ENCODE measurements at places on chromosomes 7 and 10. TPM values are rescaled to one million over a fixed set of nuclear protein-coding genes. Genes with fewer than 3 reads are reported as not detected.

GRCh38 chr7:1569016-1569415 is 816 bp downstream of the PSMG3 start:
- DNase-seq: no peak

DNA sequence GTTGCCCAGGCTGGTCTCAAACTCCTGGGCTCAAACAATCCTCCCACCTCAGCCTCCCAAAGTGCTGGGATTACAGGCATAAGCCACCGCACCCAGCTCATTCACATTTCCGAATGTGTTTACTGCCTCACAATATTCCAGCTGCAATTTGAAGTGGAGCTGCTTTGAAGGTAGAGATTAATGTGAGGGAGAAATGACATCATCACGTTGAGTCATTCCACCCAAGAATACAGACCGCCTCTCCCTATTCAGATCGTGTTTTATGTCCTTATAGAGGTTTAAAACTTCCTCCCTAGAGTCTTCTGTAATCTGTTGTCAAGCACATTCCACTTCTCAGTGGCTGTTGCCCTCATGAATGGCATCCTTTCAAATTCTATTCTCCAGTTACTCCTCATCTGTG is 100.4 kb upstream of the PDGFA start:
- DNase-seq: no peak

DNA sequence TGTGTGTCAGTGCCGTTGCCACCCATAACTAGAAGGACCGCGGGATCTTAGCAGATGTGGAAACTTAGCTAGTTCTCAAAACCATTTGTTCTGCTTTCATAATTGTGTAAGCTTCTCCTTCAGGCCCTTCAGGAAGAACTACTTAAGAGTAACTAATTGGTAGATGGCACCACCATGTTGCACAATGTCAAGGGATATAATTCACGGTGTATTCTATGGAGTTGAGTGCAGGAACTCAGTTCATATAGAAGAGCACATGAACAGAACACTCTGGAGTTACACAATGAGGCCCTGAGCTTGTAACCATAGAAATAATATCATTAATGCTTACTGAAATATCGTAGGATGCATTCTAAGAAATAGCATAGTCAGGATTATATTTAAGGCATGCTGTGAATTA is 126.5 kb upstream of the GAD2 start:
- DNase-seq: no peak

GRCh38 chr10:60399328-60399727 is 9.7 kb upstream of the ANK3 start:
- DNase-seq: no peak

DNA sequence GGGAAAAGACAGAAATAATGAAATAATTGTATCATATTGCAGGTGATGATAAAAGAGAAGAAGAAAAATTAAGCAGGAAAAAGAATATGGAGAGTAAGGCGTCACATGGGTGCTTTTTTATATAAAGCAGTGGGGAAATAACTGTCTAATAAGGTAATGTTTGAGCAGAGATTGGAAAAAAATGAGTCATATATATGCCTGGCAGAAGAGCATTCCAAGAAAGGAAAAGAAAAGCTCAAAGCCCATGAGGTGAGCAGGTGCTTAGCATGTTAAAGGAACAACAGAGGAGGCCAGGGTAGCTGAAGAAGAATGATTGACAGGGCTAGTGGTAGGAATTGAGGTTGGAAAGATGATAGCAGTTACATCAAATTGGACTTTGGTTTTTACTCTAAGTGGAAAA is 739.5 kb downstream of the SORCS1 start:
- DNase-seq: no peak

DNA sequence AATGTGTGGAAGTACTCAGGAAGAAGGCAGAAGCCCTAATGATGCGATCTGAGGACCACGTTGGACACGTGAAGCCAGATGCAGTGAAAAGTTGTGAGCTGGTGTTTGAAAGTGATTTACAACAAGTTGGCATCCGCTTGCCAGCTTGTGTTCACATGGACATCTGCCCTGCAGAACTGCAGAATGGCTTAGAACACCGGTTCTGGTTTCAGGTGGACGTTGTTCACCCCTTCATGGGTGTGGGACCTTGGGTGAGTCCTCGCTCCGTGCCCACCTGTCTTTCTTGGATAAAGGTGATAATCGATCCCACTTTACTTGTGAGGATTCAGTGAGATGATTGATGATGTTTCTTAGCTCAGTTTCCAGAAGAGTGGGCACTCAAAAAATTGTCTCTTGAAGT is 53.8 kb downstream of the CAMK1D start:
- no peak for DNase-seq

The ZNF438 gene
- 25.1 TPM for total RNA-seq
